Thyroid gland (tissue), 4 donors: ENCODE measurements at places on chromosomes 5 and 9. TPM values are rescaled to one million over a fixed set of nuclear protein-coding genes. Genes with fewer than 3 reads are reported as not detected.
A peak's percentile ranks its signal among the peaks of the same experiment; 100 is the strongest.

The SLC45A2 gene
- total RNA-seq, result not detected

GRCh38 chr5:169270827-169271226 is 30.1 kb downstream of the SLIT3 start:
- no peak overlapping the region for H3K4me3 ChIP-seq
- no peak for DNase-seq

- H3K4me3 ChIP-seq, result no peak overlapping the region
- H3K27ac ChIP-seq, result peak overlapping the region; percentile 24
- no peaks in the 10 kb centered on the region for H3K36me3 ChIP-seq
- H3K4me1 ChIP-seq, result peaks cover 4% of the 10 kb centered on the region
Observed at GRCh38 chr9:129762985-129763926, 10.4 kb upstream of the PTGES start.

The CYSRT1 gene
- 0.94 TPM for total RNA-seq

- H3K4me1 ChIP-seq, result peaks cover 12% of the 10 kb centered on the region
- H3K36me3 ChIP-seq, result no peaks in the 10 kb centered on the region
- no peak overlapping the region for H3K4me3 ChIP-seq
- H3K27ac ChIP-seq, result peak overlapping the region; percentile 10
Observed at GRCh38 chr5:127705120-127705892, 2.1 kb downstream of the CCDC192 start.

DNA sequence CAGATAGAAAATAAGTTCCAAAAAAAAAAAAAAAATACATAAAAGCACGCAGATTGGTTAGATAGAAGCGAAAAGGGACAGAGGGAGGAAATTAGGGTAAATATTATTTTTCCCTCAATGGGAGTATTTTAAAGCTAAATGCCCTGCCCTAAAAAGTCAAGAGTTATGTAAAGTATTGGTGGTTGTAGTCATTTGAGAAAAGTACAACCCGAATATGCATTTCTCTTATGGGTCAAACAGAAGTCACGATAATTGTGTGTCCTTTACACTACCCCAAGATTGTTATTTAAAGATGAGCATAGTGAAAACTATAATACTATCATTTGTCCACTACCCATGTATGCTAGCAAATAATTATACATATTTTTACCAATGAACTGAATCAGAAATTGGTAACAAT is 368.7 kb downstream of the NDUFS4 start:
- DNase-seq, result no peak
- H3K27ac ChIP-seq, result no peak overlapping the region
- no peaks in the 10 kb centered on the region for H3K4me1 ChIP-seq
- no peak overlapping the region for H3K4me3 ChIP-seq

DNA sequence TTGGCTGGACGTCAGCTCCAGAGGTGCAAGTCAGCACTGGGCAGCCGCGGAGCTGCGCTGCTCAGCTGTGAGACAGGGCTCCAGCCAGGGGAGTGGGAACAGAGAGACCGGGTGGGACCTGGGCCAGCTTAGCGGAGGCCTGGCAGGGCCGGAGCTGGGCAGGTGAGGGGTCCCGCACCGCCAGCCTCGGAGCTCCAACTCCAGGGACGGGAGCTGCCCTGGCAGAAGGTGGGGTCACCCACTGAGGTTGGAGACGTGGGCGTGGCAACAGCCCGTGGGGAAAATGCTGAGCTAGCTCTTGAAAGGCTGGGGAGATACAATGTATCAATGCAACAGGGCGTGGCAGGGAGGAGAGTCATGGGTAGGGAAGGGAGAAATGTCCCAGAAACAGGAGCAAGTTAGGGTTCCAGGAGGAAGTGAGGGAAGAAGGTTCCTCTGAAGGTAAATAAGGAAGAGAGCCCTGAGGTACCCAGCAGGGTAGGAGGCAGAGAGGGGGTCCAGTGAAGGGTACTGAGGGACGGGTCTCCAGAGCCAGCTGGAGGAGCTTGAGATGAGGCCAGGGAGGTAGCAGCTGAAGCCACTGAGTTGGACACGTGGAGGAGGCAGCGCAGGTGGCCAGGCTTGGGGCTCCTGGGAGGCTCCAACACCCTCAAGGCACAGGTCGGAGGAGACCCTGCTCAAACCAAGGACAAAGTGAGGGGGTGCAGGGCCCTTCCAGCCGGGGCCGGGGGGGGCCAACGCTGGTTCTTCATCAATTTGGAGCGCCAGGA is 736 bp upstream of the NKD2 start:
- H3K27ac ChIP-seq, result no peak overlapping the region
- H3K27me3 ChIP-seq, result peaks cover 7% of the 10 kb centered on the region
- DNase-seq, result no peak
- H3K36me3 ChIP-seq, result no peaks in the 10 kb centered on the region
- peaks cover 37% of the 10 kb centered on the region for H3K4me1 ChIP-seq

GRCh38 chr9:107227774-107228173 is 55.3 kb upstream of the RAD23B start:
- H3K27ac ChIP-seq, result no peak overlapping the region
- no peaks in the 10 kb centered on the region for H3K36me3 ChIP-seq
- H3K4me3 ChIP-seq, result no peak overlapping the region
- DNase-seq, result no peak
- H3K27me3 ChIP-seq, result no peaks in the 10 kb centered on the region

- H3K4me3 ChIP-seq, result no peak overlapping the region
- no peak overlapping the region for H3K27ac ChIP-seq
- no peak for DNase-seq
Observed at GRCh38 chr5:170846416-170846815, 15.4 kb upstream of the RANBP17 start.

DNA sequence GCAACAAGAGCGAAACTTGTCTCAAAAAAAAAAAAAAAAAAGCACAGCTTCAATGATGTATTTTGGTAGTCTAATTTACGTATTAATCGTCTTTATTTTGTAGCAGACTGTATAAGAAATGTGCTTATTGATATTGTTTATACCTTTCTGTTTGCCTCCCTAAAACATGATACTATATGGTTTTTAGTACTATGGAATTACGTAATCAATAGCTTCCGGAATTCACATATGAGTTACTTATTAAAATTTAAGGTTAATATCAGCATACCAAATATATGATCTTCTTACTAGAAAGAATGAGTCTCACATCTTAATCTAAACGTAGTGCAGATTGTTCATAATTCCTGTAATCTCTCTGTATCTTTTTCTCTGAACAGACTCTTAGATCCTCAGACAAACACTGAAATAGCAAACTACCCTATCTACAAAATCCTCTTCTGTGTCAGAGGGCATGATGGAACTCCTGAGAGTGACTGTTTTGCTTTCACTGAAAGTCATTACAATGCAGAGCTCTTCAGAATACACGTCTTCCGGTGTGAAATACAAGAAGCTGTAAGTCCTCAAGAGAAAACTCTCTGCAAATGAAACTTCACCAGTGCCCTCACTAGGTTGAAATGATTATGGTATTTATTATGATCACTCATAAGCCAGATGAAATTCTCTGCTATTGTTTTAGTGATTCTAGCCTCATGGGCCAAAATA is 44.4 kb upstream of the GPR21 start:
- DNase-seq, result no peak
- no peak overlapping the region for H3K27ac ChIP-seq
- H3K36me3 ChIP-seq, result peaks cover 21% of the 10 kb centered on the region
- H3K4me1 ChIP-seq, result no peaks in the 10 kb centered on the region
- no peak overlapping the region for H3K4me3 ChIP-seq

The FCHSD1 gene
- total RNA-seq, result 25.2 TPM

The GPR151 gene
- not detected for total RNA-seq

DNA sequence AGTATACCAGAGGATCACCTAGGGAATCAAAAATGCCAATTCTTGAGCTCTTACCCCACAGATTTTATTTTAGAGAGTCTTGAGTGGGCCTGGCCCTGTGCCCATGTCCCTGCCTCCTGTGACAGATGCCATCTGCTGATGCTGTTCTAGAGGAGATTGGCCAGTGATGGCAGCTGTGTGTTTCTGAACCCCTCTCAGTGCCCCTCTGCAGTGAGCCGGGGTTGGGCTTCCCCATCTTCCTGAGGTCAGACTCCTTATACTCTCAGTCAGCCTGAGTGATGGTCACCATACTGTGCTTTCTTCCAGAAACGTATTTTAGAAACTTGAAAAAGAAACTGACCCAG is 6.1 kb downstream of the PTCD2 start:
- H3K4me1 ChIP-seq, result peaks cover 8% of the 10 kb centered on the region
- peak; percentile 30 for DNase-seq
- H3K36me3 ChIP-seq, result no peaks in the 10 kb centered on the region
- H3K4me3 ChIP-seq, result no peak overlapping the region
- H3K27ac ChIP-seq, result no peak overlapping the region

The ECSCR gene
- total RNA-seq, result 26.7 TPM

- DNase-seq, result no peak
- no peak overlapping the region for H3K27ac ChIP-seq
- H3K4me3 ChIP-seq, result no peak overlapping the region
- H3K27me3 ChIP-seq, result no peaks in the 10 kb centered on the region
- no peaks in the 10 kb centered on the region for H3K36me3 ChIP-seq
- H3K4me1 ChIP-seq, result no peaks in the 10 kb centered on the region
Observed at GRCh38 chr5:179132586-179133355, 72.6 kb downstream of the ZNF354C start.

GRCh38 chr9:134895908-134896833 is 15.6 kb downstream of the FCN2 start:
- H3K4me3 ChIP-seq, result no peak overlapping the region
- H3K36me3 ChIP-seq, result no peaks in the 10 kb centered on the region
- peak; percentile 83 for DNase-seq
- H3K27ac ChIP-seq, result peak overlapping the region; percentile 58
- H3K27me3 ChIP-seq, result no peaks in the 10 kb centered on the region
- H3K4me1 ChIP-seq, result peaks cover 41% of the 10 kb centered on the region

- H3K4me3 ChIP-seq, result no peak overlapping the region
- H3K27me3 ChIP-seq, result no peaks in the 10 kb centered on the region
- no peaks in the 10 kb centered on the region for H3K36me3 ChIP-seq
- DNase-seq, result peak; percentile 56
- no peak overlapping the region for H3K27ac ChIP-seq
Observed at GRCh38 chr9:137454145-137454596, 5.0 kb downstream of the NSMF start.

The BTNL8 gene
- total RNA-seq, result 1.5 TPM

DNA sequence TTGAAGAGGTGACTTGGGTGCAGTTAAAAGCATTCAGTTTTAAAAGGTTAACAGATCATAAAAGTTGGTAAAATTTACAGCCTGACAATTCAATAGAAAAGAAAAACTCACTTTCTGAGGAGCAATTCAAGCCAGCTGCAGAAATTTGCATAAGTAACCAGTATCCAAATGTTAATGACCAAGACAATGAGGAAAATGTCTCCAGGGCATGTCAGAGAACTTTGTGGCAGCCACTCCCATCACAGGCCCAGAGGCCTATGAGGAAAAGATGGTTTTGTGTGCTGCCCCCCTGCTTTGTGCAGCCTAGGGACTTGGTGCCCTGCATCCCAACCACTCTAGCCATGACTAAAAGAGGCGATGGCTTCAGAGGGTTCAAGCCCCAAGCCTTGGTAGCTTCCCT is 1406.5 kb upstream of the ACO1 start:
- no peak for DNase-seq
- H3K36me3 ChIP-seq, result no peaks in the 10 kb centered on the region
- no peaks in the 10 kb centered on the region for H3K4me1 ChIP-seq

DNA sequence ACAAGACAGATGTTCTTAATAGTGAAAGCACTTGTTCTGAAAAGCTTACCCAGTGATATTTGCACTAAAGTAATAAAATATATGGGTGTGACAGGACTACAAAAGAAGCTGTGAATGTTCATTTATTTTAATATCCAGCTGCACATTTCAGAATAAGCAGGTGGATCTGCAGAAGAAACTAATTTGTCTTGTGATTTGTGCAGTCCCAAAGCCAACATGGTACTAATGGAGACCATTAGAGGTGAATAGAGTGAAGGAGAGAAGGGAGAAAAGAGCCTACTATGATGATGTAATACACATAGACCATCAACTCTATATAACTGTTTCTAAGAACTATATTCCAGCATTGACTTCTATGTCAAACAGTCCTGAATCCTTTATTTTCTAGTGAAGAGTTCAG is 362.8 kb downstream of the ISL1 start:
- DNase-seq, result no peak
- no peak overlapping the region for H3K4me3 ChIP-seq
- no peaks in the 10 kb centered on the region for H3K36me3 ChIP-seq
